ENCODE measurements at places on chromosomes 13 and 19. TPM values are rescaled to one million over a fixed set of nuclear protein-coding genes. Genes with fewer than 3 reads are reported as not detected.
A peak's percentile ranks its signal among the peaks of the same experiment; 100 is the strongest.

Gene SEMA6B
- 3.3 TPM for total RNA-seq

Gene GMIP
- total RNA-seq: 18.2 TPM

Gene ZNF835
- not detected for total RNA-seq

Gene CBY2
- total RNA-seq: not detected

DNA sequence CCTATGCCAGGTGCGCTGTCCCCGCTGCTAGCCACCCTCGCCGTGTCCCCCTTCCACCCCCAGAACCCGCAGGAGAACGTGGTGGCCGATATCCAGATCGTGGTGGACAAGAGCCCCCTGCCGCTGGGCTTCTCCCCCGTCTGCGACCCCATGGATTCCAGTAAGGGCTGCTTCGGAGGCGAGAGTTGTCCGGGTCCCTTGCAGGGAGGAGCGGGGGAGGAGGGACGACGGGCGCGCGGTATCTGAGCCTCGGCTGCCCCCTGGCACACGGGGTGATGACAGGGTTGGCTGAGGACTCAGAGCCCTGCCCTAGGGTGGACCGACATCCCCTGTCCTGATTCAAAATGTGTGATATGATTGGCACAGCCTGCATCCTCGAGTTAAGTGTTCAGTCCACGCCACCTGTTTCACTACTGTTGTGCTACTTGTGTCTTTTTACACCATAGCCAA is 653 bp downstream of the MVB12A start:
- DNase-seq: peak; percentile 48

DNA sequence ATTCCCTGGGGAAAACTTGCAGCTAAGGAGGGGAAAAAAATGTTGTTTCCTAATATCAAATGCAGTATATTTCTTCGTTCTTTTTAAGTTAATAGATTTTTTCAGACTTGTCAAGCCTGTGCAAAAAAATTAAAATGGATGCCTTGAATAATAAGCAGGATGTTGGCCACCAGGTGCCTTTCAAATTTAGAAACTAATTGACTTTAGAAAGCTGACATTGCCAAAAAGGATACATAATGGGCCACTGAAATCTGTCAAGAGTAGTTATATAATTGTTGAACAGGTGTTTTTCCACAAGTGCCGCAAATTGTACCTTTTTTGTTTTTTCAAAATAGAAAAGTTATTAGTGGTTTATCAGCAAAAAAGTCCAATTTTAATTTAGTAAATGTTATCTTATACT is 33.6 kb downstream of the TNFSF11 start:
- no peak for DNase-seq

GRCh38 chr13:41039746-41040145 is 20.6 kb upstream of the ELF1 start:
- no peak for DNase-seq

DNA sequence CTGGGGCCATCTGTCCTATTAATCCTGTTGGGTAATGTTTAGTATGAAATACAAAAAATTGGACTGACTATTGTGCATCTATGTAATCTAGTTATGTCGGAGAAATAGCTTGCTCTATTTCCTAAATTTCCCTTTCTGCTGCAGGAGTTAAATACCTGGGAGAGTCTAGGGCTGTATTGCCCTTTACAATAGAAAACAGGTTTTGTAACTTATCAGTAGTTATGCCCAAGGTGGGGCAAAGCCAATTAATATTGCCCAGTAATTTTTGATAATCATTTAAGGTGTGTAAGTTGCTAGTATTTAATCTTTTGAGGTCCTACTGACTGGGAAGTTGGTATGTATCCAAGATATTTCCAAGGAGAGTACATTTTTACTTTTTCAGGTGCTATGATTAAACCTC is 838.1 kb downstream of the DACH1 start:
- no peak for DNase-seq

DNA sequence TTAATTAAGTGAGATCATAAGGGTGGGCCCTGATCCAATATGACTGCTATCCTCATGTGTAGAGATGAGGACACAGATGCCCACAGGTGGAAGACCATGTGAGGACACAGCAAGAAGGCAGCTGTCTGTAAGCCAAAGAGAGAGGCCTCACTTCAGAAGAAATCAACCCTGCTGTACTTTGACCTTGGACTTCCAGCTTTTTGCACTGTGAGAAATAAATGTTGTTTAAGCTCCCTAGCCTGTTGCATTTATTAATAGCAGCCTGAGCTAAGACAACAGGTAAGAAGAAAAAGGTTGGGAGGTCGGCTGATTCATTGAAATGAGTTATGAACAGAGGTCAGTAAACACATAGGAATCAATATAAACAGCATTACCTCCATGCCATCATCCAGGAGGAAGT is 14.8 kb downstream of the PARP4 start:
- no peak for DNase-seq

DNA sequence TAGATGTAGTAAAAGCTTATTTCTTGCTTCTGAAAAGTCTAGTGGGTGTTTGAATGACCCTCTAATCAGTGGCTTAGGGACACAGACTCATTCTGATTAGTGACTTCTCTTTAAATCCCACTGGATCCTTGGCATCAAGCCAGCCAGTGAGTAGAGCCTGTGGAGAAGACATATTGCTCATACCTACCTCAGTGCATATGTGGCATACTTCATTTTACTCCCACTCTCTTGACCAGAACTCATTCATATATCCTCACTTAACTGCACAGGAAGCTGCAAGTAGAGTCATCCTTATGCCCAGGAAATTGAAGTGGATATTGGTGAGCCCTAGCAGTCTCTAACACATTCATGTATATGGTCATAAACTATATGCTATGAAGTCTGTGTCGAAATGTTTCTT is 148.3 kb downstream of the PDS5B start:
- DNase-seq: no peak

DNA sequence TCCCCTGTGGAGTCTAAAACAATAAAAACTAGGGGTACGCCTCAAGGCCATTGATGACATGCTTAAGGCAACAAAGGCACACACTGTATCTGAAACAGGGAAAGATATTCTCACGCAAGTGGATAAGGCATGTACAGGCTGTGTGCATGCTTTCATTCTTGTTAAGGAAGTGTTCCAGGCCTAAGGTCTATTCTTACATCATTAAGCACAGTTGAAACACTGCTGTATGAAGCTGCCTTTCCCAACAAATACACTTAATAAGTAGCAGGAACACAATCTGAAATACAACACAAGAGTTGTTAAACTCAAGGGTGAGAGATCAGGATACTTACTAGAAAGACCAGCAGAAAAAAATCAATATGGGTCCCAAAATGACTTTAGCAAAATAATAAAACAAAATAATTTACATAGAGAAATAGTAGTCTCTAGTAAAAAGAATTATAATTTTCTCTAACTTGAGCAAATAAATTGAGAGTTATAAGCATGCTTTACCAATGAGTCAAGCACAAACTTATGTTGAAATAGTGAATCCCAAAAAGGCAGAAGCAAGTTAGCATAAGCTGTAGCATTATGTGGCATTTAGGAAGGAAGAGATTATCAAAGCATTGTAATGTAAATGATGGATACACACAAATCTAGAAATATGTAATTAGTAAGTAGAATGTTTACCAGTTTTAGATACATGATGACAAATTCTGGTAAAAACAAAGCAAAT is 796.9 kb downstream of the SLITRK1 start:
- no peak for DNase-seq

DNA sequence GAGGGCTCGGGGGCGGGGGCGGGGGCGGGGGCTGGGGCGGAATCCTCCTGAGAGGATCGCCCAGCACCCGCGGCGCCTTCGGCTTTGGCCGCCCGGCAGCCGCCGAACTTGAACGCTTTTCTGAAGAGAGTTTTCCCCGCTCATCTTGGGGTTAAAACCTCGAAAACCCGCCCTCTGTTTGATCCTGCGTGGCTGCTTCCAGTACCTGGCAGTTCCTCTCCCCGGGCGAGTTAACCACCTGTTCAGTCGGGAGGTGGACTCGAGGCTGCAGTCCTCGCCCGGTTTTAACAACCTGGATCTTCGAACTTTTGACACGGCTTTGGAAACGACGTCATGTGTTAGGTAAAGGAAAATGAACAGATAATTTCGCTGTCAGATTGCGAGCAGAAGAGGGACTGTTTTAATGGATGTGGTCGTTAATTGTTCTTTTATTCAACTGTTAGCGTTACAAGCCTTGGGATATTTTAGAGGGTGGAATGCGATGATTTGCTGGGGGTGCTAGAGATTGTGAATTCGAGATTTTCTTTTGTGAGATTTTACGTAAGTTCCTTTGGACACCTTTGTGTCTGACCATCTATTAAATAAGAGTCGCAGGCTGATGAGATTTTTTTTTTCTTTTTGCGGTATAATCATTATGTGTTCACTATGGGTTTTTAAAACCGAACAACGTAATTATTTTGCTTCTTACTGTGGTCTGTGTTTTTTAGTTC is 1.0 kb downstream of the FNDC3A start:
- DNase-seq: no peak

- DNase-seq: no peak
Observed at GRCh38 chr13:110106726-110107125, 200.2 kb downstream of the COL4A1 start.

DNA sequence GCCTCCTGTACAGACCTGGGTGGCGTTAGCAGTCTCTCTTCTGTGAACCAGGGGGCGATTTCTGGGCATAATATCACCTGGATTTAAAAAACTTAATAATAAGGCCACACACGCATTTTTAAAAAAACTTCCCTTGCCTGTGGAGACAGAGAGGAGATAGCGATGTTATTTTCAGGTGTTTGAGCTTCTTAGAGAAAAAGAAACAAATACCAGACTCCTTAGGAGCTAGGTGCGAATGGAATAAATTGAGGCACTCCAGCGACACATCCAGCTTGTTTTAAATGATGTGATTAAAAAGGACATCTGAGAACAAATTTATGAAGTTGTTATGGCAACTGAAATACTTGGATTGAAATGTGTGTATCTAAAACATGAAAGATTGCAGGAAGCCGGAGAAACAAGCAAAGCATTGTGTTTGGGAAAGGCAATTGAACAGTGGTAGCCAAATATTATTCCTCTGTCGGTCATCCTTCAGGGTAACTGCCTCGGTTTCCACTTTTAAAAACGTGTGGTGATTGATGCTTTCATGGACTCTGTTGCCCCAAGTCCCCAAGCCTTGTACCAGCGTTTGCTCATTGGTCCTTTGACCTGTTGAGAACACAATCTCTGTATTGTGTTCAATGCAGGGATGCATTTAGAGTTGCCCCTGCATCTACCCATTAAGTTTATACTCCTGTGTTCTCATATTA is 158.7 kb downstream of the TM9SF2 start:
- DNase-seq: no peak

DNA sequence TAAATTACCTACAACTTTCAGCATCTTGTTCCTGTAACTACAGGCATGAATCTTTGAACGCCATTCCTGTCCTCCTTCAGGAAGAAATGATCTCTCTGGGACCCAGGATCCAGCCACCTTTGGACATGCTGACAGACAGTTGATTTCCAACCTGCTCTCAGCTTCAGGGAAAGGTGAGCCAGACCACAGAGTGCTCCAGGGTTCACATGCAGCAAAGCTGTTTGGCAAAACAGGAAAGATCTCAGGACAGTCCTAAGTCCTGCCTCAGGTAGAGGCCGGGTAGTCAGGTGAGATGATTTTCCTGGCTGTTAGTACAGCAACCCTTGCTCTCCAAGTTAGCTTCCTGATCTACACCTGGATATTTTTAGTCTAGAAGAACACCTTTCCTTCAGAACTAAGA is 9.1 kb downstream of the SLC15A1 start:
- DNase-seq: no peak

DNA sequence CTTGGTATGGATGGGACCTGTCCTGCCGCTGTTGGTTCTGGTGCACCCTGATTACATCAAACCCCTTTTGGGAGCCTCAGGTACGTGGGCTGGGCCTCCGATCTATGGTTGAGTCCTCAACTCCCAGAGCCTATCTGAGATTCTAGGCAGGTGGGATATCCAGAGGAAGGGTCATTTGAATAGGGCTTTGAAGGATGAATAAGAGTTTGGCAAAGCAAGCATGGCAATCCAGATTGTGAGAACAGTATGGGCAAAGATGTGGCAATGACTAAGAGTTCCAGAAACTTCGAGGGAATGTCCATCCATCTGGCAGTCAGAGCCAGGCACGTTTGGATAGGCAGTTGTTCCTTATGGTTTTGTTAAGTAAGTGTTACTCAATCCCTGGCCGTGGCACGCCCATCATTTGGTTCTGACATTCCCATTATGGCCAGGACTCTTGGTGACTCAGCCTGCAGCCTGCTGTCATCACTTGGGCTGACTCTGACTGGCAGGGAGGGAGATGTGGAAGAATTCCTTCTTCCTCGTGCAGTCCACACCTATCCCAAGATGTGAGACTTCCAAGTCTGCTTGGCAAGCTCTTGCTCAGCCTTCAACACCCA is 21.5 kb downstream of the CYP4F22 start:
- peak; percentile 78 for DNase-seq

- DNase-seq: no peak
Observed at GRCh38 chr13:108383667-108384066, 114.1 kb downstream of the TNFSF13B start.

GRCh38 chr13:61600360-61601033 is 184.8 kb upstream of the PCDH20 start:
- no peak for DNase-seq

- peak; percentile 2 for DNase-seq
Observed at GRCh38 chr13:70339738-70340137, 231.5 kb upstream of the KLHL1 start.

GRCh38 chr19:10712754-10713153 is 5.1 kb upstream of the DNM2 start:
- DNase-seq: no peak

GRCh38 chr19:55697698-55698097 is 22.7 kb downstream of the EPN1 start:
- DNase-seq: no peak

DNA sequence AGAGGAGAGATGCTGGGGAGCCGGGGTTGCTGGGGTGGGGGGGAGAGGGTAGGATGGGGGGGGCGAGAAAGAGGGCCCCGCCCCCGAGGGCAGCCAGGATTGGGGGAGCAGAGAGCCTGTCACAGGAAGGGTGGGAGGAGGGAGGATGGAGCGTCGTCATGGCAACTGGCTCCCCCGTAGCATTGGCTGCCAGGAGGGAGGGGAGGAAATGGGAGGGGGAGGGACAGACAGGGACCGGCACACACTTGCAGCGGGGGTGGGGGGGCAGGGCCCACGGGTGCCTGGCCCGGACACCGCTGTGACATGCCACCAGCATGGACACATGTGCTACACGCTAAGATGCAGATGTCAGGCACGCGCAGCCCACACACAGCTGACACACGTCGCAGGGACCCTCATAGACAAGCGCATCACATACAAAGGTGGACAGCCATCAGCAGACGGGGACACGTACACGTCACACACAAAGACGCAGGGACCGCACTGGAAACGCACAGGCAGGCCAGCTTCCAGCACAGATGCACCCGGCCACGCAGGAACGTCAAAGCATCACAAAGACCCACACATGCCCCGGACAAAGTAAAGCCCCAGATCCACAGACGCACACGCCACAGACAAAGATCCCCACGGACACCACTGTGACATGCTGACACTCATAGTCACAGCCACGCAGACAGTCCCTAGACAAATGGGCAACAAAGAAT is at the start of gene LMTK3:
Gene LMTK3, minus strand, starts transcription at position 36 of the 704 bp plus-strand sequence. CDS start 259 bp downstream, outside the sequence.
- DNase-seq: no peak

- DNase-seq: no peak
Observed at GRCh38 chr19:7879836-7880235, 5.6 kb upstream of the PRR36 start.
